ENCODE measurements at places on chromosomes 16 and 17.

GRCh38 chr17:57269052-57269451, 12.7 kb downstream of the MSI2 start:
- DNase-seq, result no peak

GRCh38 chr16:48607056-48607825, 2.7 kb downstream of the N4BP1 start:
- no peak for DNase-seq

DNA sequence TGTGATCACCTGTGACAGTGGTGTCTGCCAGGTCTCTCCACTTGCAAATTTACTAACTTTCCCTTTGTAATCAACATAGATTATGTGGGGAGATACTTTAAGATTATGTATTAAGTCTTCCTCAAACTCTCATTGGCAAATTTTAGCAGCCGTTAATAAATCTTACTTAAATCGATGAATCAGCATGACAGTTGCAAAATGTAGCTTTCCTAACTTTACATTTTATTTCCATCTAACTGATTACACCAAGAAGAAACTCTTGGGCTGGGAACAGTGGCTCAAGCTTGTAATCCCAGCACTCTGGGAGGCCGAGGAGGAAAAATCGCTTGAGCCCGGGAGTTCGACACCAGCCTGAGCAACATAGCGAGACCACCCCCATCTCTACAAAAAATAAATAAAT, 23.3 kb upstream of the CPNE2 start:
- no peak for DNase-seq

DNA sequence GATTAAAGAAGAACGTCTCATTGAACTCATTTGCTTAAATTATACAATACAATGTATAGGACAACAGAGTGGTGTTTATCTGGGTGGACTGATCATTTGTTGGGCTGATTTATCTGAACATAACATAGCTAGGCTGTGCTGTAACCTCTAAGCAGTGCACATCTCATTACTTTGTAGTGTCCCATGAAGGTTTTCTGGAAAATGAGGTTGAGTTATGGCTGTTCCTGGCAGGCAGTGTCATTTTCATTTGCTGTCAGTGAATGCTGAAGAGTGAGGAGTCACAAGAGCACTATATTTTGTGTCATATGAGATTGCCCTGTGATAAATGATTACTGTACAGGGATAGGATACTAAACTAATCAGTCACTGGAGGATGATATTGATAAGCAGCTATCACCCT, 340.2 kb downstream of the HS3ST3B1 start:
- DNase-seq, result no peak

GRCh38 chr16:84237994-84238750, 1.6 kb downstream of the KCNG4 start:
- DNase-seq, result peak; percentile 7

Data from NCI-H82 (cell line).